Smooth muscle cell of the pulmonary artery (primary cell): ENCODE measurements at places on chromosomes 16 and 17. TPM values are rescaled to one million over a fixed set of nuclear protein-coding genes. Genes with fewer than 3 reads are reported as not detected.

Gene ABHD15
- total RNA-seq: 8.8 and 10.1 TPM in 2 replicates

Gene OTOA
- under 0.01 and 0.07 TPM in 2 replicates for total RNA-seq

Gene DNAH17
- total RNA-seq: not detected in 2 replicates

Gene EVPLL
- not detected in 2 replicates for total RNA-seq

Gene IRF8
- not detected in 2 replicates for total RNA-seq

Gene PRR29
- 0.20 and 1.2 TPM in 2 replicates for total RNA-seq

Gene CDH5
- 2.5 and 3.6 TPM in 2 replicates for total RNA-seq

Gene TMEM256
- total RNA-seq: 57.9 and 74.2 TPM in 2 replicates

Gene C17orf50
- not detected in 2 replicates for total RNA-seq

Gene NACA2
- total RNA-seq: 0.13 TPM in 1 of 2 replicates, not detected in the other

Gene SMCR8
- 27.4 and 31.9 TPM in 2 replicates for total RNA-seq

Gene CAMKK1
- 6.6 and 11.2 TPM in 2 replicates for total RNA-seq

Gene CFAP97D1
- under 0.01 TPM in 1 of 2 replicates, not detected in the other for total RNA-seq

Gene CCL15
- not detected in 2 replicates for total RNA-seq

Gene NLRC5
- total RNA-seq: 18.9 and 33.8 TPM in 2 replicates

Gene TBC1D3G
- total RNA-seq: 0.07 TPM in 1 of 2 replicates, not detected in the other

Gene BTBD17
- total RNA-seq: not detected in 2 replicates

Gene TPSAB1
- not detected in 2 replicates for total RNA-seq

Gene VTN
- total RNA-seq: 1.7 and 3.4 TPM in 2 replicates

Gene VAT1L
- 0.13 and 0.17 TPM in 2 replicates for total RNA-seq

Gene C16orf96
- 0.07 TPM in 1 of 2 replicates, not detected in the other for total RNA-seq

Gene CD300LB
- total RNA-seq: not detected in 2 replicates

Gene CDRT15
- total RNA-seq: not detected in 2 replicates

Gene SDR42E2
- total RNA-seq: not detected in 2 replicates

Gene ACSM5
- 0.13 TPM in 1 of 2 replicates, not detected in the other for total RNA-seq

Gene C17orf58
- total RNA-seq: 8.2 and 11.7 TPM in 2 replicates

Gene MPDU1
- total RNA-seq: 36.2 and 54.1 TPM in 2 replicates

Gene TVP23C
- 31.9 and 32.8 TPM in 2 replicates for total RNA-seq

Gene CCL4
- not detected in 2 replicates for total RNA-seq

Gene SOX8
- total RNA-seq: 0.26 and 0.72 TPM in 2 replicates

Gene PER1
- total RNA-seq: 8.3 and 16.0 TPM in 2 replicates

Gene CRISPLD2
- 1.2 and 38.1 TPM in 2 replicates for total RNA-seq

Gene ICAM2
- 3.9 and 13.0 TPM in 2 replicates for total RNA-seq

Gene CALB2
- total RNA-seq: 0.46 and 1.3 TPM in 2 replicates

Gene TNFRSF17
- 0.10 TPM in 1 of 2 replicates, not detected in the other for total RNA-seq

Gene RNU2-1
- not detected in 2 replicates for total RNA-seq

Gene LAT
- total RNA-seq: 0.78 and 2.3 TPM in 2 replicates

Gene PPP1R27
- total RNA-seq: not detected in 2 replicates

Gene ASPA
- 0.07 and 1.2 TPM in 2 replicates for total RNA-seq

Gene SDR42E1
- under 0.01 TPM in 2 replicates for total RNA-seq

Gene SSTR5
- total RNA-seq: not detected in 2 replicates

Gene DHRS7C
- total RNA-seq: not detected in 2 replicates

Gene KCNJ2
- total RNA-seq: 2.9 and 5.2 TPM in 2 replicates

Gene ABCC11
- 0.26 and 0.30 TPM in 2 replicates for total RNA-seq

Gene TEX14
- 0.03 and 0.07 TPM in 2 replicates for total RNA-seq

Gene NHERF1
- total RNA-seq: 13.0 and 14.5 TPM in 2 replicates

Gene NPTX1
- 7.7 and 8.0 TPM in 2 replicates for total RNA-seq

Gene MGAT5B
- total RNA-seq: 0.10 and 0.33 TPM in 2 replicates

Gene TMEM92
- 0.07 TPM in 1 of 2 replicates, not detected in the other for total RNA-seq

Gene MPP2
- total RNA-seq: 5.1 and 10.7 TPM in 2 replicates

Gene FBXO39
- 0.07 and 0.26 TPM in 2 replicates for total RNA-seq

Gene LRRC36
- total RNA-seq: 0.17 TPM in 1 of 2 replicates, not detected in the other

Gene PRPF8
- 149 and 174 TPM in 2 replicates for total RNA-seq

Gene KIF19
- not detected in 2 replicates for total RNA-seq

Gene HS3ST3A1
- total RNA-seq: 0.99 and 2.9 TPM in 2 replicates

Gene CCDC47
- total RNA-seq: 89.7 and 94.5 TPM in 2 replicates

Gene GPRC5B
- 2.7 and 7.3 TPM in 2 replicates for total RNA-seq

Gene KAT7
- total RNA-seq: 39.7 and 43.4 TPM in 2 replicates

Gene CACNA1G
- total RNA-seq: 0.59 and 0.65 TPM in 2 replicates

Gene KRT27
- not detected in 2 replicates for total RNA-seq
